Stimulated activated CD4-positive, alpha-beta T cell treated with anti-CD3 and anti-CD28 coated beads, Interleukin-15, amount 100 ng/mL, for 48 hours (primary cell): ENCODE measurements at places on chromosomes 5 and 9.
A peak's percentile ranks its signal among the peaks of the same experiment; 100 is the strongest.

- no peak for DNase-seq
These were observed 5.5 kb upstream of the FIBCD1 start for GRCh38 chr9:130944510-130945058.

GRCh38 chr9:34400275-34400674 lies 23.6 kb upstream of the MYORG start:
- no peak for DNase-seq

DNA sequence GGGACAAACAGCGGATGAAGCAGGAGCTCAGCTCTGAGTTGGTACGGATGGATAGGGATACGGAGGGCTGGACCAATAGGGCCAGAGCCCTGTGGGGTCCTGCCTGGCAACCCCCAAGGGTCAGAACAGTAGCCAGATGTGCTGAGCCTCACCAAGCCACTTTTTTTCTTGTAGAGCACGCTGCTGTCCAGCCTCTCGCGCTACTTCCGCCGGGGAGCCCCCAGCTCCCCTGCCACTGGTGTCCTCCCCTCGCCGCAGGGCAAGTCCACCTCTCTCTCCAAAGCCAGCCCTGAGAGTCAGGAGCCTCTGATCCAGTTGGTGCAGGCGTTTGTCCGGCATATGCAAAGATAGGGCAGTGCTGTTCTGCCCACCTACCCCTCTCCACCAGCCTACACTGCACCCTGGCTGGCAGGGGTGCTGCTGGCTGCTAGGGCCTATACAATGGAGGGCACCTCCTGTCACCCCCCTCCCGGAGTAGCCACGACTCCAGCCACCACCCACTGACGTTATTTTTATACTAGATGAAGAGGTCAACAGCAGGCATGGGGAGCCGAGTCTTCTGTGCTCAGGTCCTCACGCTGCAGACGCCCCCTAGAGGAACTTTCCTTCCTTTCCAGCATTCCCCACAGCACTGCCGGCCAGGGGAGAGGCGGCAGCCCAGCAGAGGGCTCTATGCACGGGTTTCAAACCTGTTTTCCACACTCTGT lies 21.6 kb downstream of the SH3GLB2 start:
- DNase-seq: peak; percentile 20

DNA sequence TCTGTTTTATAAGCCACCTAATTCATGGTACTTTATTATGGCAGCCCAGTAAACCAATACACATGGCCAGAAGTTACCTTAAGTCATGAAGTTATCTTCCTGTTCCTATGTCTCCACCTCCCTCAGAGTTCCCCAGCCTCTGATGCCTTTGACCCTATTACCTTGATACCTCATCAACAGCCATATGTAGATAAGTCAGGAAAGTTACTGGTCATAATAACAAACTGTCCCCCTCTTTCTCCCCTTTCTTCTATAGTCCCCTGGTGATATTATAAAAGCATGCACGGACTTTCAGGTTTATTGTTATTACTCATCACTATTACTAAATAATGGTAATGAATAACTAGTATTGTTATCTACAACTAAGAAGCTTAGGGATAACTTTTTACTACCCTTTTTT lies 168.9 kb upstream of the FER start:
- DNase-seq: no peak

- DNase-seq: no peak
These were observed 14.3 kb downstream of the IRF1 start for GRCh38 chr5:132475987-132476875.

GRCh38 chr9:3308609-3309008 lies 217.2 kb downstream of the RFX3 start:
- no peak for DNase-seq

GRCh38 chr5:56802205-56802604 lies 13.1 kb upstream of the MAP3K1 start:
- DNase-seq: no peak

GRCh38 chr5:157729858-157730257 lies 1.4 kb upstream of the THG1L start:
- DNase-seq: no peak
